ENCODE measurements at places on chromosomes 7 and 10.

- DNase-seq: no peak
Measured at GRCh38 chr10:132728321-132728720, 57.6 kb downstream of the NKX6-2 start.

DNA sequence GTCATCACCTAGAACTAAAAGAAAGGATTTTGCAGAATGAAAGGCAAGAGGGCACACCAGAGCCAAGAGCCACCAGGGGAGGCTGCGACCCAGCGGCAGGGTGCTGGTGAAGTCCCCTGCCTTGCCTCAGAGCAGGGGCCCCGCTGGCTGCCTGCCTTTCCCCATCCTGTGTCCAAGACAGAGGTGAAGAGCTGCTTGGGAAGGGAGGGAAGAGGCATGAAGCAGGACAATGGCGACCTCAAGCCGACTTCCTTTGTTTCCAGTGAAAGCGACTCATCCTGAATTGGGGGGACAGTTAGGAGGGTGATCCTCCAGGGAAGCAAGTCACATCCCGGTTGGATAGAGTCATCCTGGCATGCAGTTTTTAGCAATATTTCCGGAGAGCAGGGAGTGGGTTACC, 255.5 kb upstream of the YAE1 start:
- no peak for DNase-seq

DNA sequence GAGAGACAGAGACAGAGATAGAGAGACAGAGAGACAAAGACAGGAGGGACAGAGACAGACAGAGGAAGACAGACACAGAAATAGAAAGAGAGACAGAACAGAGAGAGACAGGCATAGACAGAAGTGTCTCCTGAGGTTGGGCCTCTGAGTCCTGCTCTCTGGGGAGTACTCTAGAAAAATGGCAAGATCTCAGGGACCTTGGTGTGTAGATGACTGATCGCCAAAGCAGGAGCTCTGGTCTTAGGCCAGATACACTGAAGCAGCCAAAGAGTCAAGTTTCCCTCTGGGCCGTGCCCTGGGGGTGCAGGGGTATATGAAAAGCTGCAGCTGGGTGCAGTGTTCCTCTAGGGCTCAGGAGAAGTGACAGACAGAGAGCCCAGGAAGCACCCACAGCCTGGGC, 176.6 kb upstream of the TNS3 start:
- DNase-seq: no peak

GRCh38 chr7:38938001-38938485, 29.1 kb upstream of the VPS41 start:
- no peak for DNase-seq

DNA sequence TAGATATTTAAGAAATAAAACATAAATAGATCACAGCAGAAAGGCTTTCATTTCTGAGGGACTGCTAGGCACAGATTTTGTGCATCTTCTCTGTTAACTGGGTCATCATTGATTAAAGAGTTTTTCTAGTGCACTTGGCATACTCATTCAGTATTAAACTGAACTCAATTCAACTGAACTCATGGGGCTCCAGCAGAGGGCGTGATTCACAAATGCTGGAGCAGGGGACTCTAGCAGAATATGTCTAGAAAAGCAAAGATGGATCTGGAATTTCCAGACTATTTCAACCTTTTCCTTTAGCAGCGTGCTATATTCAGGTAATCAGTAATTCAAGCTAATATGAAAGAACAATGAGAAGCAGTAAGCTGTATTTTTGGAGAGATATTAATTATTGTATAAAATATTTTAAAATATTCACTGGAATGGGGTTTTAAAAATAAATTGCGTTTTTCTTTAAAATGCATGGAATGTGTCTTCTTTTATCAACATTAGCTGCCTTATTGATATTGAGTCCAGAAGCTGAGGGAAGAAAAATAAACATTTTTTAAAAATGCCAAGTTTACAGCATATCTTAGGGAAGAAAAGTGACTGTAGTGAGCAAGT, 296.8 kb upstream of the CACNA2D1 start:
- no peak for DNase-seq

DNA sequence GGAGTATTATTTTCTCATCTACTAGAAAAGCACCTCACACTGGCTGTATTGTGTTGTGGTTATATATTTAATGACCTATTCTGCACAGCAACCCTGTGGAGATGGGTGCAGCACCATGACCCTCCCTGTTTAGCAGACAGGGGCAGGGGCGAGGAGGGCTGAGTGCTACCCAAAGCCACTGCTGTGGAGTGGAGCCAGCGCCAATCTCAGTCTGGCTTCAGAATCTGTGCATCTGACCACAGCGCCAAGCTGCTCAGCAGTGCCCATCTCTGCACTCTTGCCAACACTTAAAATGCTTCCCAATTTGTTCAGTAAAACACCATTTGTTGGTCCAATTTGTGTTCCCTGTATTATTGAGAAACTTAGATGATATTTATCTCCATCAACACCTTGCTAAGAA, 239.1 kb downstream of the ZMYND11 start:
- no peak for DNase-seq

DNA sequence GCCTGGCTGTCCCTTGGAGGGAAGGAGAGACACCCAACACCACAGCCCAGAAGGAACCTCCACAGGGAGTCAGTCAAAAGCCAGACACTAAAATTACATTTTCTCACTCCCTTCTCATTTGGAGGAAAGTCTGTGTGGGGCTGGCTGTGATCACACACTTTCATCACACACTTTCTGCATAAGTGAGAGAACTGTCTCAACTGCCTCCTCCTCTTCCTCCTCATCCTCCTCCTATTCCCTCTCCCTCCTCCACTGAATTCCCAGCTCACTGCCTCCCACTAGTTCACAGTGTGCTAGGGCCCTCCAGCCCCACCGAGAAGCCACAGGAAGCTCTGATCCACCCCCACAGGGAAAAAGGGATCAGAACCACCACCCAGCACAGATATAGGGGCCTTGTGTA, 91.6 kb downstream of the KCNMA1 start:
- DNase-seq: no peak

DNA sequence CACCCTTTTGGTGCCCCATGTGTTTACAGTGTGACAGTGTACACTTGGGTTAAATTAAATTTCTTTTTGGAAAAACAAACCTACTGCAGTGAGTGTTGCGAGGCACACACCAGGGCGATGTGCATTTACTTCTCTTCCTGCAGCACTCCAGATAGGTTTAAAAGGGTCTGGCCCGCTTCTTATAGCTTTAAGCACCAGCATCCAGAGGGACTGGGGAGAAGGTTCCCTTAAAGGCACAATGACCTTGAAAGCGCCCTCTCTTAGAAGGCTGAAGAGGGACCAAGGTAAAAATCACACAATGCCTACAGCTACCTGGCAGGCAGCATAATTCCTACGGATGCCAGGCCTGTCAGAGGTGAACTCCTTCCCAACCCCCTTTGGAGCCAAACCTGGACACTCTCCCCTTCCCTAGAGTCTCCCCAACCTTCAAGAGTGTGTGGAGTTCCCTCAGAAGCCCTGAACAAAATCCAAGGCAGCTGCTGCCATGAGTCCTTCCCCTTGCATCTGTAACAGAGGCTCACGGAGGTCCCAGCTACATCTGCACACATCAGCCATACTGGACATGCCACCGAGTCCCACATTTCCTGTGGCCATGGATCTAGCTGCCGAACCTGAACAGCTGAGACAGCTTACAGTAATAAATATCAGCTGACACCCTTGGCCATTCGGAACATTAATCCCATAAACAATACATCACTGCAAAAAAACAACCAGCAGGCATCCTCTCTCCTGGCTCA, 33.2 kb downstream of the TRIM8 start:
- DNase-seq: no peak

DNA sequence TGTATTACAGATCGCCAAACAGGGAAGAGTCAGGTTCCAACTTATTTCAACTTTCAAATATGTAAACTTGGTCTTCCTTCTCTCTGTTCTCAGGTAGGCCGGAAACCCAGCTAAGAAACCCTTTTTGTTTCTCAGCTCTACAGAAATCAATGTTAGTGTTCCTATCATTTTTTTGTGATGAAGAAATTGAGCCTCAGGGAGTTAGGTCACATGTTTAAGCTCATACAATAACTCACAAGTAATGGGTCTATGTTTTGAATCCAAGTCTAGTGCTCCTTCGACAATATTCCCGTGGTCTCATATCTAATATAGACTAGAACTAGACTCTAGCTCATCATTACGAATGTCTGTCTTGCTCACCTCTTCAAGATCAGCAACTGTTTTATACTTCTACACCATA, 22.3 kb downstream of the DENND2A start:
- DNase-seq: no peak

DNA sequence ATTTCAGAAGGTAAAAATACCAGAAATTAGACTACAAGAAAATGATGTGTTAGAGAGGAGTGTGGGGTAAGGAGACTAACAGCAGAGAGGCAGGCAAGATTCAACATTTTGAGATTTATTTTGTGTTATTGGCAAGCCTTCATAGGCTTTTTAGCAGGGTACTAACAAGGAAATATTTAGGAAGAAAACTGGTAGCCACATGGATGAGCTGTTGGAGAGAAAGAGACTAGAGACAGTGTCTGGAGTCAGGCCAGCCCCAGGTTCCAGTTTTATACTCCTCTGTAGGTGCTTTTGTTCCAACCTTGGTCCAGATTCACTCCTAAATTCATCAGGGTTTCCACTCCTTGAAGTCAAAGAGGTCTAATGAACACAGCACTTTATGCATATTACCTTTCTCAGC, 41.1 kb downstream of the GPRIN2 start:
- DNase-seq: no peak

- DNase-seq: no peak
Measured at GRCh38 chr10:72814099-72814790, 79.3 kb upstream of the OIT3 start.

GRCh38 chr10:24882047-24882698, 70.2 kb downstream of the PRTFDC1 start:
- no peak for DNase-seq

DNA sequence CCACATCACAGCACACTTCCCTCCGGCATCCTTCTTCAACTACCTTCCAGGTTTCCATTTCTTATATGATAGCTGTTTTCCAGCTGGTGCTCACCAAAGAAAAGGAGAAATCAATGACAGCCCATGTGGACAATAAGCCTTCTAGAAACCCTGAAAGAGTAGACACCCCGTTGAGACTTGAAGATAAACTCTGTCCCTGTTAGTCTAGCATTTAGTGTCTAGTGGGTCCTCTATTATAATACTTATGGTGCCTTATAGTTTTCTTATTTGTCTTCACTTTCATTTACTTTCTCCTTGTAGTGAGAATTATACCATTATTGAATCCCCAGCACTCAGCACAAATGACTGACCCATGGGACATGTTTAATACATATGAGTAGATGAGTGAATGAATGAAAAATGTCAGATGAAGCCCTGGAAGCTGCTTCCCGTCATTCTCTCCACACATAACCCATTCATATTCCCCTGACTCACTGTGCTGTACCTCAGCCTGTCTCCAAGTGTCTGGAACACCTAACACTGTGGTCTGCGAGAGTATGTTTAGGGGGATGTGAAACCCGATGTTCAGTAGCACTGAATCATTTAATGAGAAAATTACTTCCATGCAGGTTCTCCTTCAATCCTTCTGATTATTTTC, 377.6 kb downstream of the GPR158 start:
- DNase-seq: no peak

GRCh38 chr7:77580762-77581350, 43.8 kb downstream of the PTPN12 start:
- DNase-seq: no peak

- DNase-seq: no peak
Measured at GRCh38 chr10:46234026-46234425, 52.8 kb upstream of the ANTXRL start.

DNA sequence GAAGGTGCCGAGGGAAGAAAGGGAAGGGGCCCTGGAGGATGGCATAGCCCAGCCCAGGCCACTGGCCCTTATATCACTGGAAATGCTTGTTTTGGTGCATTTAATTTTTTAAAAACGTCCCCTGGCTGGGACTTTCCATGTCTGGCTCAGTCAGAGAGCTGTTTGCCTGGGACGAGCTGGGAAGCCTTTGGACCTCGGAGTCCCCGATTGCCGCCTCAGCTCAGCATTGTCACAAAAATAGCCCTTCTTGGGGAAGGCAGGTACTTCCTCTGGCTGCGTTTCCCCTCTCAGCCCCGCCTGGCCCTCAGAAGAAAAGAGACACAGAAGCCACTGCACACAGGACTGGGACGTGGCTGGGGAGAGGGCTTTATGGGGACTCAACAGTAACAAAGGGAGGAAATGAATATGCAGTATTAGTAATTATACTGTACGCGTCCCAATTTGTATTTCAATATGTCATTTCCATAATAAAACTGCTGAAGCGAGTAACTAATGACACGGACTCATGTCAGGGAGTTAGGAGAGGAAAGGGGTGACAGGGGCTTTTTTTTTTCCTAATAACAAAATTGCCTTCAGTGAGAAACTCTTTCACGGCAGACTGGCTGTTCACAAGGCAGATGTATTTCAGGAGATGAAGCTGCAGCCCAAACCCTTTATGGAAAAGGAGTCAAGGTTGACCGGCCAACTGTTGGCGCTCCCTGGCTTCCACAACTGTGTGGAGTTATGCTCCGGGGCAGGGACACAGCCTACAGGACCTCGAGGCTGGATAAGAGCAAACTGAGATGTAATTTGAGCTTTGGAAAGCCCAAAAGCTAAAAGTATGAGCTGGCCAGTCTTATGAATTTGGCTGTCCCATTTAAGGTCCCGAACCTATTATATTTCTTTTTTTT, 31.0 kb upstream of the MXI1 start:
- no peak for DNase-seq

DNA sequence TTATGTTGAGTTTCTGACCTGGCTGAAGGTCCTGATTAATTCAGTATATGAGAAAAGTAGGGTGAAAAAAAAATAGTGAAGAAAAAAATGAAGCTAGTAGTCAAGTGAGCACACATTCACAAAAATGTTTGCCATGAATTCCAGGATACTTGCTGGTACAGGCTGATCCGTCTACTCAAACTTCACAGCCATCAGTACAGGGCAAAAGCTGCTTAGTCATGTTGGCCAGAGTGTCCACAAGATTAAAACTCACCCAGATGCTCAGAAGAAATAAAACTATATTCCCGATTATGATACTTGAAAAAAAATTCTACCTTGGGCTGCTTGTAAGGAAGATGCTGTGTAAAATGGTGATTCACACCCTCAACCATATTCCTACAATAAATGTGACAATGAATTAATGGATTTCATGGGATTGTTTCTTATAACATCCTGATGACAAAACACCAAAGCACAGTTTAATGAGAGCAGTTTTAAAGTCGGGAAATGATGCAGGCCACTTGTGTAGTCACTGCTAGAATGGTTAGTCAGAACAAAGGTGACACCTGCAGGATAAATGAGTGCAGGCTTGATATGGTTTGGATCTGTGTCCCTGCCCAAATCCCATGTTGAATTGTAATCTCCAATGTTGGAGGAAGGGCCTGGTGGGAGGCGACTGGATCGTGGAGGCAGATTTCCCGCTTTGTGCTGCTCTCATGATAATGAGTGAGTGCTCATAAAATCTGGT, 49.2 kb upstream of the ANKRD1 start:
- DNase-seq: no peak

DNA sequence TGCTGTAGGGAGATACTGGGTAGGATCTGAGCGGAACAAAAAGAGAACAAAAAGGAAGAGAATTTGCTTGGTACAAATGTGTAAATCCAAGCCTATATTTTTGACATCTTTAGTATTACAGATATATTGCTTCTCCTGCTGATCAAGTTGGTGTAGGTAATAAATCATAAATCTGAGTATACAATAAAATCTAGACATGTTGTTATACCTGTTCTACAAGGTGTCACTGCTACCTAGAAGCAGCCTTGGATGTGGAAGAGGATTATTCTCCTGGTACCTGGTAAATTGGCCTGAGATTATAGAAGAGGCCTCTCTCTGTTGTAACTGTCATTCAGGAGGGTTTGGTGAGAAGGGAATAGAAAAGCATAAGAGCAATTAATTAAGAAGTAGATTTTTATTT, 89.9 kb upstream of the LSM8 start:
- DNase-seq: no peak

Data from stimulated activated CD8-positive, alpha-beta memory T cell treated with anti-CD3 and anti-CD28 coated beads, Interleukin-2, amount 100 ng/mL, for 1 hour (primary cell).